T-helper 2 cell (primary cell): ENCODE measurements at places on chromosomes 6 and 20.

- no peak for DNase-seq
These were observed 321.1 kb downstream of the SYNE1 start for GRCh38 chr6:152316024-152316423.

DNA sequence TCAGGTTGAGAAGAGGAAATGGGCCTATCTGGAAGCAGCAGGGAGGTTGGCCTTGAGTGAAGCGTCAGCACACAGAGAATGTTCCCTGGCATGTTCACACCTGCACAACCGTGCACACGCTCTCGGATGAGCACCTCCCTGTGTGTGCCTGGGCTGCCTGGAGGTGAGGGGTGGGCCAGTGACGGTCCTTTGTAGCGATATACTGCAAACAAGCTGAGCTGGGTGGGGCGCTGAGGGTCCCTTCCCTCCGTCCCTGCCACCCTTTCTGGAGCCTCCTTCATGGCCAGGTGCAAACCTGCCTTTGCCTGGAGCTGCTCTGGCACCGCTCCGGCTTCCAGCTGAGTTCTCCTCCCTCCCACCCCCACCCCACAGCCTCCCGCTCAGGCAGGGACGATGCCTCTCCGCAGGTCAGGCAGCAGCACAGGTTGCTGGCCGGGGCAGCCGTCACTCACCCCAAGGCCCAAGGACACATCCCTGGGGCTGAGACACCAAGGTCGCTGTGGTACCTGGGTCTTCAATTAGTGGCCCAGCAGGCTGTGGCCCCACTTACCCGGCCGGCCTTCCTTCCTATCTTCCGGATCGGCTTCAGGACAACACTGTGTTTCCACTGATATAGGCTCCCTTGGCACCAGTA, 111.6 kb downstream of the ERMARD start:
- no peak for DNase-seq

- no peak for DNase-seq
These were observed 20.7 kb downstream of the FILIP1 start for GRCh38 chr6:75472885-75473284.

GRCh38 chr6:43575105-43575771, 600 bp downstream of the XPO5 start:
- no peak for DNase-seq

DNA sequence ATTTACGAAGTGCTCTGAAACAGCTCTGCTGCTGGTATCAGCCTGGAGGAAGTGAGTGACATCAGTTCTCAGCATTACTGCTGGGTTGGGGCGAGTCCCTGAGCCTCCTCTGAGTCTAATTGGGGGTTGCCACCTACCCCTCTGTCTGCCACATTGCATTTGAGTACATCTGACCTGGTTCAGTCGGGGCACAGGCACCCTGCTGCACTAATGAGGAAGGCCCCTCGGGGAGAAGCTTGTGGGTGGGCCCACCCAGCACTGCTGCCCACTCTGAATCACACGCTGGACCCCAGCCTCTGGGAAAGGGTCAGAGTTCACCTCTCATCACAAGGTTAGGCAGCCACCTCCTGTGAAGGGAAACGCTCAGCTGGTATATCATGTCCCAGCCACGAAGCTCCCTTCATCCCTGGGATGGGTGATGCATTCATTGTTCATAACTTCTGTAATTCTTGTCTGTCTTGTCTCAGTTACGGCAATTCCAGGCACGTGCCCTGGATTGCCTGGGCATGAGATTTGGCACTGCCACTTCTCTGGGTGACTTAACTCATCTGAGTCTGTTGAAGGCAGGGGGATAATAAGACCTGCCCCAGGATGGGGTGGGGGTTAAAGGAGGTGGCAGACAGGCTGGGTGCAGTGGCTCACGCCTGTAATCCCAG, 13.3 kb downstream of the DNMT3B start:
- DNase-seq = no peak

- no peak for DNase-seq
These were observed 29.0 kb downstream of the CEBPB start for GRCh38 chr20:50219600-50219999.

GRCh38 chr6:45420909-45421708, 43.4 kb upstream of the SUPT3H start:
- no peak for DNase-seq

DNA sequence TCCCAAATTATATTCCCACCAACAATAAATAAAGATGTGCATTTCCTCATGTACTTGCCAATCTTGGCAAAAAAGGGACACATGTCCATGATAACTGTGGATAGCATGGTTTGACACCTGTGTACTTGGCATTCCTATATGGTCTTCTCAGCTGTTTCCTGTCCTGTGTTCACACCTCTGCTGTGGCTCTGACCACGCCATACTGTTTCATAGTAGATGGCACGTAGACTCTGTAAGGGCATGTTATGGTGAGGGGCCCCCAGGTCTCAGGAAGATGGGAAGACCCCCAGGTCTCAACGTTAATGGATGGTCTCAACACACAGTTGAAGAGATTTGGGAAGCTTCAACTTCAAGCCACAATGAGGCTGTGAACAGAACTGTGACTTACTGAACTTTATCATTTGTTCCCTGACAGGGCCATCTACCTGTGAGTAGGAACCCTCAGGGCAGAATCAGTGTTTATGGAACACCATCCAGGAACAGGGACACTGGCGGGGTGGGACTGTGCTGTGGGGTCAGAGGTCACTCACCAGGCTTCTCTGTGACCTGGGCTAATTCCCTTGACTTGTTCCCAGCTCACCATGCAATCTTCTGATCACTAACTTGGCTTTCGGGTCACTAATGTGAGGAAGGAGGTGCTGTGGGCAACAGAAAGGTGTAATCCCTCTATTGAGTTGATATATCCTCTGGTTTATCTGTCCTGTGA, 11.8 kb downstream of the ZBTB24 start:
- DNase-seq = no peak

- DNase-seq = peak; percentile 17
These were observed 36.7 kb upstream of the AAR2 start for GRCh38 chr20:36199345-36200257.

DNA sequence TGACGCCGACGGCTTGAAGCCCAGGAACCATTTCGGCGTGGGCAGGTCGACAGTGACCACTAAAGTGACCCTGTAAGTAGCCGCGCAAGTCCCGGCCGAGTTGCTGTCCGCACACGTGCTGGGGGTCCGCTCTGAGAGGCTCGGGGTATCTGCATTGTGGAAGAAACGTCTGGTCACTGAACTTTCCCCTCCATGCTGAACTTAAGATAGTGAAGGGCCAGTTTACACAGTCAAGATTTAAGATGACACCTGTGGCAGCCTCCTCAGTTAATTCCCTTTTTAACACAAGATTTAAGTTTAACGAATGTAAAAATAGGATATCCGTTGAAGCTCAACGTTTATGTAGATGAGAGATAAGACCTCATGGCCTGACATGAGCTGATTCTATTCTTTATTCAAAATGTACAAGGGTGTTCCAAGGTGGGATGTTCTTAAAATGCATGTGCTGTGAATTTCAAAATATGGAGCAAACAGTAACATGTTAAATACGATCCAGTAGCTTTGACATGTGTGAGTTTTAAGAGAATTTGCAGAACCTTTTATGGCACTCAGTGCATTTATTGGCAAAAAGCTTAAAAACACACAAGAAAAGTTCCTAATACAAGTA, 116.2 kb downstream of the RTN4IP1 start:
- DNase-seq = no peak

DNA sequence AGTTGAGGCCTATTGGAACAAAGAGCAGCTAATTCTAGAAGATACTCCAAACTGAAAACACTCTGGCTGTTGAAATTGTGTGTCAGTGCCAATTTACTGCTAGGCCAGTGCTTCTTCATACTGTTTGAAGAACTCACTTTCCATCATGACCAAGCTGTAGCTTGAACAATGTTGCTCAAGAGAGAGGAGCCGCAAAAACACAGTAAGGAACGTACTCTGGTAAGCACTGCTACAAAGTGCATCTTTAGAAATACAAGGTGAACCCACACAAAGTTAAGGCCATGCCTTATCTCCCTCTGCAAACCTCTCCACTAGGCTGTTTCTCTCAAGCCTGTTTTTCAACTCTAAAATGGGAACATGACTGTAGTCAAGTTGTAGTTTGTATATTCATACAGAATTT, 74.5 kb upstream of the TULP1 start:
- DNase-seq = no peak

DNA sequence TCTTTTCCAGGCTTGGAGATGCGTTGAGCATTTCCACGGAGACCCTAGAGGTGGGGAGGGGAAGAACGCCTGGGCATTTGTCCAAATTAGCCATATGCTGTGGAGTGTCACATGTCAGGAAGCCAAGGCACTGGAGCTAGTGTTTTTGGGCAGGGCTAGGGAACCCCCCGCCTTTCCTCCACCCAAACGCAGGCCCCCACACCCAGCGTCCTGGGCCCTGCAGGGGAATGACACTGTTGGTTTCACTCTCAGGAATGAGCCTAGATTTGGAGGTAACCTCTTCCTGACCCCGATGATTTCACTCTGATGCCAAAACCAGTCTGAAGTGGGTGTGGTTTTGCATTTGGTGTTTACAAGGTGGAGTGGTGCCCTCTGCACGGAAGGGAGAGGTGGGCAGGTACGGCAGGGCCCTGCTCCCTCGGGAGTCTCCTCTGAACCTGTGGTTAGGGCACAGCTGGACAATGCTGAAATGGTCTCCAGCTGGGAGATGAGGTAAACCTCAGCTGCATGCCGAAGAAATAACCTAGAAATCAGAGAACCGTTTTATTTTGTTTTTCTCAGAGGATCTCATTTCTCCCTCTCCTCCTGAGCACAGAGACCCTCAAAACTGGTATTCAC, 29.5 kb downstream of the MTHFD1L start:
- DNase-seq = no peak

DNA sequence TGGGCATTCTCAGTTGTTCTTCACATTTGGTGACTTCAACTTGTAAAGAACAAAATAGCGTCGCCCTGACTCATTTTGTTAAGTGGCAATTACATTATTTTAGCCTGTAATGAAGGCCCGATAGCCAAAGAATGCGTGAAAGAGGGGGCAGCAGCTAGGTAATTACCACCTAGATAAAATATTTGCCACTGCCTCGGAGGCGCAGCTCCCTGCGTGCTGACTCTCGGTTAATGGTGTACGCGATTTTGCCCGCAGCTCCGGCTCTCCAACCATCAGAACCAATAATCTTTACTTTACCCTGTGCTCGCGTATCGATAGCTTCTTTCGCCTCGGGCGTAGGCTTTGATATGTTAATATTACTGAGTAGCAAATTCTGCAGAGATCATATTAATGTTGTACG, 8.7 kb downstream of the TFAP2D start:
- DNase-seq = no peak

GRCh38 chr6:161954077-161954476, 680.2 kb upstream of the AGPAT4 start:
- DNase-seq = no peak

DNA sequence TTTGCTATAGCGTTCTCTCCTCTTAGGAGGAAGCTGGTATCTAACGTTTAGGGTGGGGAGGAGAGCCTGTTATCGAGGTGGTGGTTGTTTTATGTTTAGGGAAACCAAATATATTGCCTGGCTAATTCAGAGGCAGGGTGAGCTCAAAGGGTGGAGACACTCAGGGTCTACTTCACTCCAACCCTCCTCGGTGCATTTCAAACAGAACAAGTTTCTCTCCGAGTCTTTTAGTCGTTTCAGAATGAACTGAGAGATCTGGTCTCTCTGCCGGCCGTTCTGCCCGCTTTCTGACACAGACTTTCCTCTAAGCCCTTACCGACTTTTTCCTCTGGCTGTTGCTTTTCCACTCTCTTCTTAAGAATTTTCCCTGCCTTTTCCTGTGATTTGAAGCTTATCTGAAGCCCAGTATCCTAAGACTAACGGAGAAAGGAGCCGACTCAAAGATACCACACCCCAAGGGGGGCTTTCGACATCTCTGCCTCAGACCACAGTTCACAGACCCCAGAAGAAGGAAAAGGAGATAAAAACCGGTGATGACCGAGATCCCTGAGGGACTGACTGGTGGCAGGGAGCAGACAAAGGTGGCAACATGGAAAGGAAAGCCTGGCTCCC, 865 bp downstream of the STK38 start:
- DNase-seq = peak; percentile 39

DNA sequence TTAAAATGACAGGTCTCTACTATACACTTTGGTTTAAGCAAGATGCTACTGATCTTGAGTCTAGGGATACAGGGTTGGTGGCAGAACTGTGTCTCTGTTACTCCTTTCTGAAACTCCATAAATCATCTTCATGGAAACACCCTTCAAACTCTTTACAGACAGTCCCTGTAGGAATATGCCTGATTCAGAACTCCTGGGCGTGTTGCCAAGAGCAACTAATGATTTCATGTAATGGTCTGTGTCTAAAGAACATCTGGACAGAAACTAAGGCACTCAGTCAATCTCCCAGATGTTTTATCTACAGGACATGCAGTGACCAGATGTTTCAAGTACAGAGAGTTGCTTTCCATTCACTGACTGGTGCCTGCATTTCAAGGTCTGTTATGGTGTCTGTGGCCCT, 464.4 kb upstream of the CHD6 start:
- DNase-seq = no peak

DNA sequence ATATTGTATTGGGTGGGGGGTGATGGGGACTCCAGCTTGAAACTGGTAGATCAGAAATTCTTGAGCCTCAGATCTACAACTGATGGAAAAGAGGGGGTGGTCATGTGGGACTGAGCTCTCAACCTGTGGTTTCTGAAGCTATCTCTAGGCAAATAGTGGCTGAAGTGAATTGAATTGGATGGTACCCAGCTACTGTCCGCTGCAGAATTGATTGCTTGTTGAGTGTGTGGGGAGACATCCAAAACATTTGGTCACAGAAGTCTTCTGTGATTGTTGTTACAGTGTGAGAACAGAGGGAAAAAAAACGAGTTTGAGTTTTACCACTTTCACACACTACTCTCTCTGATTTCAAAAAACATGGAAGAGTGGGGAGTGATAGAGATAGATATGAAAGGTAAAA, 14.8 kb downstream of the CDS2 start:
- DNase-seq = no peak

DNA sequence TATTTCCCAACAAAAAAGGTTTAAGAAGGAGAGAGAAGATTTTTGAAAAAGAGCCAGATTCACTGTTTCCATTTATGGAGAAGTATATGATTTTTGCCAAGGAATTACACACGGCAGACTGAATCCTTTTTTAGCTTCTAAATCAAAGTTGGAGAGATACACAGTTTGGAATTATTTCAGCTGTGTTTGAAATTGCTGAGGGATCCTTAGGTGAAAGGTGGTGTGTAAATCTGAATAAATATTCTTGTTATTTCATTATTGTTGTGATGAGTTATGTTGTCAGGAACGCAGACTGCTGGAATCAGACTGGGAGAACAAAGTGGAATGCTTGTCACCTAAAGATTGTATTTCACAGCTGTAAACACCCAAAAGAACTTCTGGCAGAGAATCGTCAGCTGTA, 168.5 kb upstream of the AKIRIN2 start:
- no peak for DNase-seq

- DNase-seq = no peak
These were observed 338.7 kb downstream of the HTR1B start for GRCh38 chr6:77124604-77125003.

- no peak for DNase-seq
These were observed 32.5 kb downstream of the ZFAND3 start for GRCh38 chr6:37851997-37852524.

DNA sequence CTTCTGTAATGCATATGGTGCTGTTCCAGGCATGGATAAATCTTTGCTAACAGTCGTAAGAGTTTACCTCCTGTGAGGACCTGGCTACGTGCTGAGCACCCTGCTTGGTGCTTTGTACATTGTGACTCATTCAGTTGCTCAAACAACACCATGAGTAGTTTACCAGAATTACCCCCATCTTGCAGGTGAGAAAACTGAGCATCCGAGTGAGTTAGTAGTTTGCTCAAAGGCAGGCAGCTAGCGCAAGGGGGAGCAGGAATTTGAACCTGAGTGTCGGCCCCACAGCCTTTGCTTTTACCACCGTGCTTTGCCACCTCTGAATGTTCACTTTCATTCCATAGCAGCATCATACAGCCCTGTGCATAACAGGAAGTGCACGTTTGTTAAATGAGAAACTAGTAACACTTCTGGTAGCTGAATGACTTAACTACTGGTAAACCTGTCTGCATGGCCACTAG, 121.9 kb downstream of the MTHFD1L start:
- no peak for DNase-seq
